ENCODE measurements at places on chromosomes 4 and X.

GRCh38 chrX:46713672-46714490 lies 45.0 kb downstream of the SLC9A7 start:
- DNase-seq = no peak

DNA sequence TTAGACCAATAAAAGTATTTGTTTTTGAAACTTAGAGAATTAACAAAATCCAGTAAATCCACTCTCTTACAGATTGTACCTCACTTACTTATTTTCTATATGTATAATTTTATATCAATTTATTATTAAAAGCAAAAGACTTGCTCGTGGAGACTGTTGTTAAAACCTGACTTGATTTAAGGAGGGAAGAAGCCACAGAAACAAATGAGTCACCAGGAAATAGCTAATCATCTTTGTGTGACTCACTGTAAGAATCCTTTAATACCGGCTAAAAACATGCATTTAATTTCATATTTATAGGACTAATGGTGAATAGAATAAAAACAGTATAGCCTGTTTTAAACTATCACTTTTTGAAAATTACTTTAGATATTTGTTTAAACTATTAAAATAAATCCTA lies 29.9 kb upstream of the UBE2NL start:
- DNase-seq = no peak

DNA sequence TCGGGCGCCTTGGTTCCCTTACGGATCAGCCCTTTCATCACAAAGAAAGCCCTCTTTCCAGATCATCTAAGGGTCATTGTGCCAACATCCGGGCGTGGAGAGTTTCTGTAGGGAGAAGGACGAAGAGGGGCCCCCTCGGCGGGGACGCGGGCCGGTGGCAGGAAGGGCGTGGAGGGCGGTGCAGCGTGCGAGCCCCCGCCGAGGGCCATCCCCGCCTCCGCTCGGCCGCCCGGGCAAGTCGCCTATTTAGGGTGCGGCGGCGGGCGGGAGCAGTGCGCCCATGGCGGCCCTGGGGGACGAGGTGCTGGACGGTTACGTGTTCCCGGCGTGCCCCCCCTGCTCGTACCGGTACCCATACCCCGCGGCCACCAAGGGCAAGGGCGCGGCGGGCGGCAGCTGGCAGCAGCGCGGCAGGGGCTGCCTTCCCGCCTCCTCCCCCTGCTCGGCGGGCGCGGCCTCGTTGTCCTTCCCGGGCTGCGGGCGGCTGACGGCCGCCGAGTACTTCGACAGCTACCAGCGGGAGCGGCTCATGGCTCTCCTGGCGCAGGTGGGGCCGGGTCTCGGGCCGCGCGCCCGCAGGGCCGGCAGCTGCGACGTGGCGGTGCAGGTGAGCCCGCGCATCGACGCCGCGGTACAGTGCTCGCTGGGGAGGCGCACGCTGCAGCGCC lies at the start of gene ZAR1:
ZAR1 (plus strand) TSS at position 241 of the 668 bp plus-strand sequence; CDS start at position 281, 40 bp downstream.
- DNase-seq = no peak

GRCh38 chr4:184460499-184461285 lies 13.7 kb downstream of the IRF2 start:
- DNase-seq = no peak

GRCh38 chr4:76420188-76420761 lies 666 bp downstream of the CCDC158 start:
- DNase-seq = no peak

DNA sequence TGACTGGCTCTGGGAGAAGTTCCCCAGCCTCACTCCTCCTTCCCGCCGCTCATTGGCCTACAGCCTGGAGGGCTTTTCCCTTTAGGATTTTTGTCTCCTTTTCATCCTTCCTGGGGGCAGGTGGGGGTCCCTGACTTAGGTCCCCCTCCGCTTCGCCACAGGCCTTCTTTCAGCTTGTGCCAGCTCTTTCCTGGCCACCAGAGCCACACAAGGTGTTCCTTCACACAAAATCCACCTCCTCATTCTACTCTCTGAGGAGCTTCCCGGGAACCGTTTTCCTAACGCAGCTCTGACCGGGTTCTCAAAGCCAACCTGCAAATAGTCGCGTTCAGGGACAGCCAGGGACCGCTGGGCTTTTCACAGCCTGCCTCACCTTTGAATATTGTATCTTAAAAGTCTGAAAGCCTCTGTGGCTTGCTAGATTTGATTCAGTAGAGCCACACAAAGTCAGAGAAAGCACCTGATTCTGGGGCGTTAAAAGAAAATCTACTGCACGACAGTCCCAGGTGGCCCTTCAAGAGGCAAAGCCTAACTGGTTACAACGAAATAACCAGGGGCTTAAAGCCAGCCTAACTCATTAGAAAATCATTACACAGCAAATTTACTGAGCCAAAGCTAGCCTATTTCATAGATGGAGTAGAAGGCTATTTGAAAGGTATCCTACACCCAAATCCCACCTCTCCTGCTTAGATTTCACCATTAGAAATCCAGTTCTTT lies 731 bp upstream of the GPC3 start:
- DNase-seq = no peak

- no peak for DNase-seq
Observed at GRCh38 chr4:4554234-4554633, 12.4 kb upstream of the STX18 start.

DNA sequence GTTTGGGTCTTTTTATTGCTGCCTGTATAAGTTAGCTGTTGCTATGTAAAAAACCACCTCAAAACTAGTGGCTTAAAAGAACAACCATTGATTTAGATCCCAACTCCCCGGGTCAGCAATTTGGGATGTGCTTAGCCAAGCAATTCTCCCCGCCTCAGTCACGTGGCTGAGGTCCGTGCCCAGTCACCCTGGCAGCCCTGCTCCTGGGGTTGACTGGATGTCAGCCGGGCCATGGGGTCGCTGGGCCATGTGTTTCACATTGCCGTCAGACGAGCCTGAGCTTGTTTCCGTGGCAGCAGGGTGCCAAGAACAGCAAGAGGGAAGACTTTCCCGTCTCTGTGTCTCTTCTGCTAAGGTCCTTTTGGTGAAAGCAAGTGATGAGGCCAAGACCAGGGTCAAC lies 345.7 kb upstream of the FAT1 start:
- no peak for DNase-seq

GRCh38 chr4:180052629-180053028 lies 2190.6 kb upstream of the TENM3 start:
- DNase-seq = no peak

- no peak for DNase-seq
Observed at GRCh38 chr4:8907596-8908205, 36.1 kb upstream of the HMX1 start.

- DNase-seq = no peak
Observed at GRCh38 chr4:100168521-100168920, 21.7 kb downstream of the DDIT4L start.

- no peak for DNase-seq
Observed at GRCh38 chr4:133402616-133403015, 253.5 kb downstream of the PCDH10 start.

DNA sequence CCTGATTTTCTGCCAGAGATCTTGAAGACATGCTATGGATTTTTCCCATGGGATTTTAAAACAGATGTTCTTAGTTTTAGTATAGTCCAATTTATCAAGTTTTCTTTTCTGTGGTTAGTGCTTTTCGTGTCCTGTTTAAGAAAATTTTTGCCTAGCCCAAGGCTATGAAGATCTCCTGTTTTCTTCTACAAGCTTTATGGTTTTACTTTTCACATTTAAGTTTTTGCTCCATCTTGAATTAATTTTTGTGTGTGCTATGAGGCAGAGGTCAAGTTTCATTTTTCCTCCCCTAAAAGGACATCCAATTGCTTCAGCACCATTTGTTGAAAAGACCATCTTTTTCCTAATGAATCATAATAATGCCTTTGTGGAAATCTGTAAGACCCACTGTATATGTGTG lies 65.6 kb downstream of the POLR2B start:
- DNase-seq = no peak

DNA sequence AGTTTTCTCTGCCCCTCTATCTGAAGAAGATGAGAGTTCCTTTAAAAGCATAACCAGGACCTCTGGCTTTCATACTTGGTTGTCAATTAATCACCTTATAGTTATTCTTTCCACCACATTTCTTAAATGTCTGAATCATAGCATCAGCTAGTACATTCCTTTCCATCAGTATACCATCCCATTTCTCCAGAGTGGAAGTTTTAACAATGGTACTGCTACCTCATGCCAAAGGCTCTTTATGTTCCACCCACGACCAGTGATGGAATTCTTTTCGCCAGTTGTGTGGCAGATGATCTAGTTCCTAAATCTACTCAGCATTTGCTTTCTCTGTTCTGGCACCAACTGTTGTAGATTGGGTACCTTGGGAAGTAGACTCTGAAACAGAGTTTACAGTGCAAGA lies 379.8 kb downstream of the ZNF674 start:
- no peak for DNase-seq

- peak; percentile 48 for DNase-seq
Observed at GRCh38 chrX:9995855-9996339, 28.7 kb downstream of the CLDN34 start.

DNA sequence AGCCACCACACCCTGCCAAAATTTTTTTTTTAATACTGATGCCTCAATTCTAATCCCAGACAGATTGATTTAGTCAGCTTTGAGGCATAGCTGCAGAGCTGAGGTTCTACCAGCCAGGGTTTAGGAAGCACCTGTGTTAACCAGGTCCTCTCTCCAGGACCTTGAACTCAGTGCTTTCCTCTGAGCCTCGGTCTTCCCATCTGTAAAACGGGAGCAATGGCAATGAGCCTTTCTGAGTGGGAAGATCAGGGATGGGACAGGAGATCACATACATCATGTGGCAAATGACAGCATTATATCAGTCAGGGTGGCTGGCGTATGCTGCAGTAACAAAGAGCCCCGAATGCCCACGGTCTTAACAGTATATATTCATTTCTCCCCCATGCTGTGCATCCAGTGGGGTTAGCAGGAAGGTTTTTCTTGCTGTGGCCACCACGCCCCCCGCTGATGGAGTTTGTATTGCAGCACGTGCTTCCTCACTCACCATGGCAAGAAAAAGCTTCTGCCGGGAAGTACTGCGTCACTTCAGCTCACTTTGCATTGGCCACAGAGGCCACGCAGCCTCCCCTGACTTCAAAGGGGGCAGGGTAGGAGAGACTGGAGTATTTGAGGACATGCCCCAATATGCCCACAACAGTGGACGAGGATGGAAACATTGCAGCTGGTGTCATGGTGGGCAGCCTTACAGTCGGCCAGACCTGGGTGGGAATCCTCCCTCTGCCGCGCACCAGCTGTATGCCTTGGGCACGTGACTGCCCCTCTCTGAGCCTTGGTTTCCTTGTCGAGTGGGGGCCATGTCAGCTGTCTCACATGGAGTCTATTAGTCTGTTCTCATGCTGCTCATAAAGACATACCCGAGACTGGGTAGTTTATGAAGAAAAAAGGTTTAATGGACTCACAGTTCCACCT lies 24.1 kb upstream of the MRFAP1 start:
- DNase-seq = no peak

- DNase-seq = peak; percentile 44
Observed at GRCh38 chr4:28227764-28228163, 1367.1 kb downstream of the STIM2 start.

GRCh38 chr4:155371432-155372043 lies 5.2 kb downstream of the MAP9 start:
- peak; percentile 37 for DNase-seq

DNA sequence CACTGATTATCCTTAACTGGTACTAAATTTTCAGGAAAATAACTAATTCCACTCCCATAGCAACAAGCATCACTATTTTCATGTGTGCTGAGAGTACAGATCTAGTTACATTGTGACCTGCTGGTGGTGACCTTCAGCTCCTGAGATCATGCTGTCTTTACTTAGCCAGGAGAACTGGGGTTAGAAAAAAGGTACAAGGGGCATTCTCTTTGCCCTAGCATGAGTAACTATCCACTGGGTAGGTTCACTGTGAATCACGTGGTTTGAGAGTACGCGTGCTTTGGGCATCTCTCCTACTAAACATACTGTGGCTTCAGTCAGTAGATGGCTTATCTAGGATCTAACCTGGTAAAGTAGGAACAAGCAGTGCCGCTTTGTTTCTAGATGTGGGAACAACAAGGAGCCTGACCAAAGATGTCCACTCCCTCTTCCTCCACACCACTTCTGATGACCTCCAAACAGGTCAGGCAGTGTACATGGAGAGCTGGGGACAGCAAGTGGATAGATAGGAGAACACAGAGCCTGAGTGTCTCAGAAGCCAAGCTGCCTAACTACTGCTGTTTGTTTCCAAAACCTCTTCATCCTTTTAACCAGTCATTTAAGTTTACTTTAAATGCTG lies 90.2 kb downstream of the CBR4 start:
- no peak for DNase-seq

DNA sequence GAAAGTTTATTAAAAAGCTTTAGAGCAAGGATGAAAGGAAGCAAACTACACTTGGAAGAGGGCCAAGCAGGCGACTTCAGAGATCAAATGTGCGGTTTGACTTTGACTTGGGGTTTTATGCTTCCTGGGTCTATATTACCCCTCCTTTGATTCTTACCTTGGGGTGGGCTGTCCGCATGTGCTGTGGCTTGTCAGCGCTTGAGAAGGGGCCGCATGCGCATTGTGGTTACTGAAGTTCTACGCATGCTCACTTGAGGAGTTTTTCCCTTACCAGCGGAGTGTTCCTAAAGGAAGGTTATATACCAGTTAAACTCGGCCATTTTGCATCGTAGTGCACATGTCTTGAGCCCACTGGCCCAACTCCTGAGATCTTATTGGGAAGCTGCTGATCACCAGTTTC lies 9.9 kb downstream of the ZNF157 start:
- no peak for DNase-seq

DNA sequence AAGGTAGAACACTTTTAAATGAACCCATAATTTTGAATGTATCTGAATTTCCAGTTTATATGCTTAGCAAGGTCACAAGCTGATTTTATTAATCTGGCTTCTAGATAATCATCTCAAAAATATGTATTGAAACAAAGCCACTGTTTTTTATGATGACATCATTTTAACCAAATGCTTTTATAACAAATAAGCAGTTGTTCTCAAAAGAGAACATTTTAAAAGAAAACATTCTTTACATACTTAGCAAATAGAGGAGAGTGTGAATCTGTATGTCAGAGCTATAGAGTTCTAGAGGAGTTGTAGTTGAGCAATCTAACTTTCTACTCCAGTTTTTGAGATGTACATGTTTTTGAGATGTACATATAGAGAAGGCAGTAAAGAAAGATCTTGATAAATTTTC lies 42.5 kb downstream of the LAMP2 start:
- no peak for DNase-seq

DNA sequence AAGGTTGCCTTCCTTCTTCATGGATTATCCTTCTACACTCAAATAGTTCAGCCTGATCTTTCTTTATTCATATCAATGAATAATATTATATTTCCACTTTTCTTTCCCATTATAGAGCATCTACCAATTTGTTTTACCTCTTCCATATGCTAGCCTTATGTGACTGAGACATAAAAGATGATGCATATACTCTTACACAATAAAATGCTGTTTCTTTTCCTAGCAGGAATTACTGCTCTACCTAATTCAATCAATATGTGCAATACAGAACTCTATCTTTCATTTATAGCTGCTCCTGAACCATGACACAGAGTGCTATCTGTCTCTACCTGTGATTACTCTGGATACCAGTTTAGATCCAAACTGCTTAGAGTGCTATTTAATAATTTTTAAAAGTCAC lies 2334.0 kb downstream of the PCDH7 start:
- DNase-seq = no peak

- no peak for DNase-seq
Observed at GRCh38 chr4:76723924-76724323, 174.0 kb downstream of the SOWAHB start.
